B cell (primary cell): ENCODE measurements at places on chromosomes 6 and 20. TPM values are rescaled to one million over a fixed set of nuclear protein-coding genes. Genes with fewer than 3 reads are reported as not detected.
A peak's percentile ranks its signal among the peaks of the same experiment; 100 is the strongest.

DNA sequence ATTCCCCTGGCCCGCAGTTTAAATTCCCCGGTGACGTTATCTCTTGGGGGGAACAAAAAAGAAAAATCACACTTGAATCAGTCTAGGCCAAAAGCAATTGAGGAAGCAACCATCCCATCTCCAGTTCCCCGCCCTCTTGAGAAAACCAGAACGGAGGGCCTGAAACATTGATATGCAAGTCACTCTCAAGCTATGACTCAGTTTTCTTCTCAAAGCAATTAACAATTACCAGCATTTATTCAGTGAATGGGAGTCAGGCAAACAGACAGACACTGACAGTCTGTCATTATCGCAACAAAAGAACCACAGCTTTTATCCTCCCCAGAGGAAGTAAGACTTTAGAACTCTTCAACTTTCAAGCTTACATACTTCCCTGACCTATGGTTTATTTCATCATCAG is 100.9 kb downstream of the OPRM1 start:
- DNase-seq = no peak

DNA sequence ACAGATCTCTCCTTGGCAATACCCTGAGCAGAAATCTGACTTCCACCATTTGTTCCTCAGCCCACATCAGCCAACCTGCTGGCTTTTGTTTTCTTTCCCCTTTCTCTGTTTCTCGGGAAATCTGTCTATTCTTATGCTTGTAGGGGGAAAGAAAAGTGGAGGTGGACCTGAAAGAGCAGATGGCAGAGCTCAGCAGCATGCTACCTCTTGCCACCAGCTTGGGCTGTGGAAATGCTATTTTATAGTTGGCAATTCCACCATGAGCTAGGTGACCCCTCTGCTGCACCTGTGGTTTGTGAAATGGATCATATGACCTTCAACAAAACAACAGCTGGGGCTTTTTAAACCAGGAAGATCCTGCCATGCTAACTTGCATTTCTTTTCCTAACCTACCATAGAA is 6.8 kb upstream of the SPATS1 start:
- DNase-seq = no peak

- DNase-seq = no peak
Measured at GRCh38 chr20:33979094-33979493, 14.6 kb upstream of the RALY start.

GRCh38 chr6:108684771-108685329 is 124.1 kb downstream of the FOXO3 start:
- DNase-seq = no peak

- no peak for DNase-seq
Measured at GRCh38 chr6:1247056-1247455, 64.8 kb upstream of the FOXQ1 start.

GRCh38 chr6:12119085-12119588 is 107.0 kb downstream of the HIVEP1 start:
- DNase-seq = peak; percentile 76

- DNase-seq = no peak
Measured at GRCh38 chr6:166678426-166678825, 51.4 kb upstream of the RPS6KA2 start.

- DNase-seq = no peak
Measured at GRCh38 chr6:81785377-81785776, 32.9 kb upstream of the TENT5A start.

DNA sequence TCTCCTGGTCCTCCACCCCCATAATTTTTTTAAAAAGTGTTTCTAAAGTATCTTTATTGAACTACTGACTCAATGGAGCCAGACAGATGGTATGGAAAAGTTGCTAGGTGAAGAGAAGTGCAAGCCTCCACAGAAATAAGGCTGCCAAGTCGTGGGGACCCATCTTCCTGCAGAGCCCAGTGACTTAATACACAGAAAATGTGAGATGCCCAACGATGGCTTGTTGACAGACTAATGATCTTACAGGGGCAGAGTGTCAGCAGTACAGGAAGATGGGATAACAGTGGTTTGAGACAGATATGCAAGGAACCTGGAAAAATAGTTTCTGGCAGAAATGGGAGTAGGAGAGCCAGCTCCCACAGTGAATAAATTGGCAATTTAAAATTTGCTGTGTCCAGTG is 43.3 kb downstream of the FYN start:
- no peak for DNase-seq

DNA sequence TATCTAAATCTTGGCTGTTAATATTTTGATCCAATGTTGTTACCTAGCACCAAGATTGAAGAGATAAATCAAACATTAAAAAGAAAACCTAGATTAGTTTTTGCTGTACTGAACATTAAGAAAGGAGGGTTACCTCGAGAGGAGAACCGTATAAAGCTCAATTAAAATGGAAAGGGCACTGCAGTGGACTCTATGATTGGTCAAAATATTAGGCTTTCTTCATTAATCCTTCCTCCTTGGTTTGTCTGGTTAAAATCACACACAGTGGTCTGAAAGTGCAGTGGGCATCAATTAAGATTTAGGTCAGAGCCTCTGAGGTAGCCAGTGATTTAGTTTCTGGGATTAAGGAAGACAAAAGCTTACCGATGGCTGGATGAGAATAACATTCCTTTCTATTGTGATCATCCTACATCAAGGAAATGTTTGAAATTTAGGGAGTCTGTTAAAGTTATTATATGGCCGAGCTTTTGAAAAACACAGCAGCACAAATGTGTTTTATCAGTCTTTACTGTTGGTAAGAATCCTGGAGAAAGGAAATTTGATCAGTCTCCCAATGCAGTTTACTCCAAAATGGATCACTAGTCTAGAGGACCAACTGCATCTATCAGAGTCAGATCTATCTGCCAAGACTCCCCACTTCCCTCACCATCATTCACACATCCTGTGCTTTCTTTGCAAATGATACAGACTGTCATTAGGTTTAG is 134.6 kb upstream of the NEDD9 start:
- DNase-seq = no peak

DNA sequence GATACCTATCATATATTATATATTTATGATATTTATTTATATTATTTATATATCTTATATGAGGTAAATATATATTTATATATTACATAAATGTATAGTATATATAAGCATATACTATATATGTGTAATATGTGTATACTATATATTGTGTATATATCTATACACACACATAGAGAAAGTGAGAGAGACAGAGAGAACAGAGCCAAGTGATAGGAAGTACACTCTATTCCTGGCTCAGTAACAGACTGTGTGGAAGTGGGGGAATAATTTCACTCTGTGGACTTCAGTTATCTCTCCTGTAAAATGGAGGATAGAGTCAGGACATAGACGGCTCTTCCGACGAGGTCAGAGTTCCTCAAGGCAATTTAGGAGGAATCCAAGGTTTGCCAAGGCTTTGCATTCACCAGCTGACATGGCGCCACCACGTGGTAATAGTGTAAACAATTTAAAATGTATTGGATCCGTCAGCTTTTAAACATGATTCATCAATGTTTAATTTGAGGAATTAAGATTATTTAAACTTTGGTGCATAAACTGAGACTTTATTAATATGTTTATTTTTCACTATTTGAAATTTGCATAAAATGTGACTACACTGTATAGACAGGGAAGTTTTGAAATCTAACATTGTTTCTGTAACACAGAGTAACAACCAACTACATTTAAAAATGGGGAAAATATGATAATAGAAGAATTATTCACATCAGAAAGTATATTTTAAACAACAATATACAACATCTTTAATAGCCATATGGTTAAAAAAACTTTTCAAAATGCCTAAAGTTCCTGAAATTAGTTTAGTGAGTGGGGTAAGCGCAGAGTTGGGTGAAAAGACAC is 75.4 kb upstream of the TMEM244 start:
- peak; percentile 66 for DNase-seq

- no peak for DNase-seq
Measured at GRCh38 chr20:60255415-60255814, 297.2 kb downstream of the CDH26 start.

DNA sequence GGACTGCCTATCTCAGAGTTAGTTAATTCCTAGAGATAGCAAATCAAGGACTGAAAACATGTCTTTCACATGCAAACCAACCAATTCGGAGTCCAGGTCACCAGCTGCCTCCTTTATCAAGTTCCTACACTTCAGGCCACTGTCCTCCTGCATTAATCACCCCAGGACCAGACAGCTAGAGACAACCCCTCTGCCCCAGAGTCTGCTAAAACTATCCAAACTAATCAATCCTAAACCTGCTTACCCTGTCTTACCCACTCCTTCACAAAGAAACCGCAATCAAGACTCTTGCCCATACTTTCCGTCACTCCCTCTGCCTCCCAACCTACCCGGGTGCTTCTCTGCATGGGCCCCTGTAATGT is 207.0 kb downstream of the HIVEP2 start:
- no peak for DNase-seq

GRCh38 chr20:10357061-10357708 is 76.8 kb downstream of the MKKS start:
- DNase-seq = no peak

PACSIN1 gene
- total RNA-seq = 0.20 TPM in 1 of 2 replicates, not detected in the other

ARMH2 gene
- 5.0 and 6.4 TPM in 2 replicates for total RNA-seq

CDC25B gene
- total RNA-seq = 72.3 and 77.3 TPM in 2 replicates

GRM4 gene
- not detected in 2 replicates for total RNA-seq

C6orf141 gene
- total RNA-seq = not detected in 2 replicates

HLA-DMA gene
- 554 and 558 TPM in 2 replicates for total RNA-seq

EYS gene
- not detected in 2 replicates for total RNA-seq

CST5 gene
- not detected in 2 replicates for total RNA-seq

BMP6 gene
- total RNA-seq = 2.2 and 2.9 TPM in 2 replicates
